ENCODE measurements at places on chromosomes 3 and 15.

DNA sequence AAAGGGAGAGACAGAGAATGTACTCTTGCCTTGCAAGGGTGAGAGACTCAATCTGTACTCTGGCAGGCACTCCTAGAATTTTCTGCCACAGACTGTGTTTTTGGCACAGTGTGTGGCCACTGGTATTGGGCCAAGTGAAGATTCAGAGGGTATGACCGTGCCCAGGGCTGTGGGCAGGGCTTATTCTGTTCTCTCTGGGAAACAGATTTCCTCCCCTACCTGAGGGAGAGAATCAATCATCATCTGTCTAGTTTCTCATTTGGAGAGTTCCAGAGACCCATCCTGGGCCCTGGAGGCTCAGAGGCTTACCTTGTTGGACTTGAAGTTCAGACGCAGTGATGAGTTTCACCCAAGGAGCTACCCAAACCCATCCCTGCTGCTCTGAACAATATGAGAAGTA lies 28.2 kb downstream of the CSTA start:
- no peak for DNase-seq

DNA sequence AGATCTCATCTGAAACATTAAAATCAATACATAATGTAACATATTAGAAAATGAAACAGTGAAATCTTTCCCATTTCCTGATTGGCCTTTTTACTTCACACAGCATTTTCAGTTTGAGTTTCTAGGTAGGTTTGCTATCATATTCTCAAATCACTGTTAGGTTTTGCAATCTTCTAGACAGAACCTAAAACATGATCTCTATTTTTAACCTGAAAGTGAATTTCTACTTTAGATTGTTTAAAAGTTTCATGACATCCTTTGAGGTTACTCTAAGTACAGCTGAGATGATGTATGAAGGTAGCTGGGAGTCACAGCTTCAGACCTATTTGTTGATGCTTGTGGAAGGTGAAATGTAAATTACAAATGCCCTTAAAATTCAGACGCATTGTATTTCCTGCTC lies 118.4 kb upstream of the GPR149 start:
- peak; percentile 13 for DNase-seq

DNA sequence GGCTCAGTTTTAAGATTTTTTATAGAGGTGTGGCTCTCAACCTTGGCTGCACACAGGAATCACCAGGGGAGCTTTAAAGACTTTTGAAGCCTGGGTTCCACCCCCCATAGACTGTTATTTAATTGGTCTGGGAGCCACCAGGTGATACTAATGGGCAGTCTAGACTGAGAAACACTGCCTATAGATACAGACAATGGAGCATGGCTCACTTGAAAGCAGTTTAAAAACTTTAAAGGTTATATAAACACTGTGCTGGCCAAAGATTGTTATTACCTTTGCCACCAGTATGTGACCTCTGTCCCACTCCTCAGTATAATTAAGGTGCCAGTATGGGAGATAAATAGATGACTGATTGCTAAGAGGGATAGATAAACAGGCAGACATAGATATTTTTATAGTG lies 3.8 kb downstream of the GOLIM4 start:
- DNase-seq = no peak

DNA sequence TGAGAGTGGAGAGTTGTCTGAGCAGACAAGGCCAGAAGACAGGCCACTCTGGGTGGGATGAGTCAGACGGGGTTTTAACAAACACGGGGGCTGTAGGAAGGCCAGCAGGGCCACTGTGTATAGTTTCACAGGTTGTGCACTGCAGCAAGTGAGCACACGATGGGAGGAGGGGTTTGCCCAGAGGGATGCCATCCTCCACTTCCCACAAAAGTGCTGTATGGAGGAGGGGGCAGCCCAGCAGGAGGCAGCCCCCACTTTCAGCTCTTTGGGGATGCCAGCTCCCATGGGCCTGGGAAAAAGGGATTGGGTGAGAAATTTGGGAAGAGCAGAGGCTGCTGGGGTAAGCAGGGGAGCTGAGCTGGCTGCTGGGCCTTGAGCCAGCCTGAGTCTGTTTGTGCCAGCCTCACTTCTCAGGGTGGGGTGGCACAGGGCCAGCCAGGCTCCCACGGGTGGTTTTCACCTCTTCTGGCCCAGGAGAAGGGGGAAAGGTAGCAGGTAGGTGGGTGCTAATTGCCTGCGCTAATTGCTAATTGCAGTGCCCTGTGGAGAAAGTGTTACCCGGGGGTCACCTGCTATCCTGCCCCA lies 6.7 kb downstream of the ZBTB47 start:
- DNase-seq = no peak

GRCh38 chr3:128256131-128256530 lies 102.8 kb downstream of the EEFSEC start:
- no peak for DNase-seq

DNA sequence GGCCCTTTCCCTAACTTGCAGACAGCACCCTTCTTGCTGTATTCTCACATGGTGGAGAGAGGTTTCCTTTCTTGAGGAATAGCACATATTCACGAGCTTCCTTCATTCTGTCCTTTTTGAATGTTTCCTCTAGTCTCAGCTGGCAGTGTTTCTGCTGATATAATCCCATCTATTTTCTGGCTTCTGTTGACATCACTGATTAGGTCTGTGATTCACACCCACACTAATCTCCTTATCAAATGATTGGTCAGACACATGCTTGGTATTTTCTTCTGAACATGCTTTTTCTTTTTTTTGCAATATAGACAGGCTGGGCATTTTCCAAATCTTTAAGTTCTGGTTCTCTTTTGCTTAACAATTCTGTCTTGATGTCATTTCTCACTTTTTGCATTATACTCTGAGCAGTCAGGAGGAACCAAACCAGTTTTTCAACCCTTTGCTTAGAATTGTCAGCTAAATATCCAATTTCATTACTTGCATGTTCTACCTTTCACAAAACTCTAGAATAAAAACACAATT lies 65.4 kb downstream of the OXSM start:
- DNase-seq = no peak

DNA sequence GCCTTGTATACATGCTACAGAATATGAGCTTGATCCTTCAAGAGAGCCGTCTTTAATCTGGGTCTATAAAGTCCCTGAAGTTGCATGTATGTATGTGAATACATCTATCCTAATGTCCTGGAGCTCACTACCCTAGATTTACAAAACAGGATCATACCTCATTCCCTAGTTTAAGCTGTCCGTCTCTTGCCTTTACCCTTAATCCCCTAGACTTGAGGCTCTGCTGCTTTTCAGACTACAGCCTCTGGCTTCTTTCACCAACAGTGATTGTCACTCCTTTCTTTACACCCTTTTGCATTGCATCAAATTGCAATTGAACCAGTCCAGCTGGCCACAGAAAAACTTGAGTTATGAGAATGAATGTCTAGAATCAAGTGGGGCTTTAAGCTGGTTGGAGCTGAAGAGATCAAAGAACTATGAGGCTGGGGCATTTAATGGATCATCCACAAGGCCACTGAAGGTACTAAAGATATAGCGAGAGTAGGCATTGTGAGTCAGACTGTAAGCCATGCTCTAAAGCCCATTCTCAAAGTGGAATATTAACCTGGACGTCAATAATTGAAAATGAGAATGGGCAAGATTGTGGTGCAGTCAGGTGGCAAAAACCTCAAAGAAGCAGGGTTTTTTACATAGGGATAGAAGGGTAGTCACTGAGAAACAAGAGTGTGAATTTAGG lies 12.3 kb upstream of the PLD1 start:
- no peak for DNase-seq

DNA sequence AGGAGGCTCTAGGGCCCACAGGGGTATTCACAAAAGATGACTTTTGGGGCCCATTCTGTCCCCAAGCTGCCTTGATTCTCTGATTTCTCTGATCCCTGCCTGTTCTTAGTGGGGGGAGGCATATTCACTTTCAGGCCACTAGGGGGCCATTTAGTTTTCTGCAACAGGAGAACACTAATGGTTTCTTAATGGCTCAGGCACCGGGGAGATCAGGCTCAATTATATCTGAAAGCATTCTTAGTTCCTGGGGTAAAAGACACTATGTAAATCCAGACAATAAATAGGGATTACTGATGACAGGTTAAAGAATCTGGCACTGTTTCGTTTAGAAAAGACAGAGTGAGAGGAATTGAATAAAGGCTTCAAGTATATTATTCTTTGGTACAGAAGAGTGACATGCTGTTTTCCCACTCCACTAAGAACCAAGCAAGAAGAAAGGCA lies 2.5 kb upstream of the INAFM2 start:
- peak; percentile 46 for DNase-seq

DNA sequence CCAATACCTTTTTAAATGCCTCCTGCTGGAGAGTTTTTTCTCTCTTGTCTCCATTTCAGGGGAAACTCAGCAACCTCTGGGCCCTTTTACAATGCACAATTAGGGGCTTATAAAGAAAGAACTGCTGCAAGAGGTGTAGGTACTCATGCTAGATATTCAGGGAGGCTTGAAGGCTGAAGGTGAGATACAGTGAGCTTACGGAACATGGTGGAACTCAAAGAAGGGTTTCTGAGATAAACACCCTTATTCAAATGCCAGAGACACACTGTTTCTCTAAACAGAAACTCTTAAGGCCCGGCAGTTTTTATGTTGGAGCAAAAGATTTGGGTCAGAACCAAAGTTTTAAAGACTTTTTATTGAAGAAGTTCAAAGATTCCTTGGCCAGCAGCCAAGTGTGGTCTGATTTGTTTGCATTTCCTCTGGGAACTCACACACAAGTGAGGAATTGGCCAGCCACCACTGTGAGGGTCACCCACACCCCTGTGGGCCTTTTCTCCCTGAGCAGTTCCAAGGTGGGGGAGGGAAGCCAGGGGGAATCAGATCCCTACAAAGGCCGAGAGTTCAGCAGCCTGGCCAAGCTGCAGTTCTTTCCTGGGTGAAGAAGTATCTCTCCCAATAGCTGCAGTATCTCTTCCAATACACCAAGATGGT lies 47.8 kb downstream of the TNFAIP8L3 start:
- DNase-seq = no peak

DNA sequence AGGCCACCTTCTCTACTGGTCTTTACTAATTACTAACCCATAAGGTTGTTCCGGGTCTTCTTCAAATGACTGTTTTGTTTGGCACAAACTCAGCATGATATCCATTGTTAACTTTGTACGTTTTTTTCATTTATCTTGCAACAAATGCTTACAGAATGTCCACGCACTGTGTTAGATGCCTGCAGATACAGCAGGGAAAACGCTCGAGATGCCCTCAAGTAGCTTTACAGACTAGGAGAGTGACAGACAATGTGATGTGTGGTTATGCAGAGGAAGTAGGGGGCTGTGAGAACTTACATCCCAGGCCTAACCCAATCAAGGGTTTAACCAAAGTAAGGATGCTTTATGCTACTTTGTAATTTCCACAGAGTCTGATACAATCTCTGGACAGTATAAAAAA lies 949 bp upstream of the RFC4 start:
- DNase-seq = no peak

GRCh38 chr3:126356373-126357264 lies 589 bp downstream of the KLF15 start:
- peak; percentile 59 for DNase-seq

DNA sequence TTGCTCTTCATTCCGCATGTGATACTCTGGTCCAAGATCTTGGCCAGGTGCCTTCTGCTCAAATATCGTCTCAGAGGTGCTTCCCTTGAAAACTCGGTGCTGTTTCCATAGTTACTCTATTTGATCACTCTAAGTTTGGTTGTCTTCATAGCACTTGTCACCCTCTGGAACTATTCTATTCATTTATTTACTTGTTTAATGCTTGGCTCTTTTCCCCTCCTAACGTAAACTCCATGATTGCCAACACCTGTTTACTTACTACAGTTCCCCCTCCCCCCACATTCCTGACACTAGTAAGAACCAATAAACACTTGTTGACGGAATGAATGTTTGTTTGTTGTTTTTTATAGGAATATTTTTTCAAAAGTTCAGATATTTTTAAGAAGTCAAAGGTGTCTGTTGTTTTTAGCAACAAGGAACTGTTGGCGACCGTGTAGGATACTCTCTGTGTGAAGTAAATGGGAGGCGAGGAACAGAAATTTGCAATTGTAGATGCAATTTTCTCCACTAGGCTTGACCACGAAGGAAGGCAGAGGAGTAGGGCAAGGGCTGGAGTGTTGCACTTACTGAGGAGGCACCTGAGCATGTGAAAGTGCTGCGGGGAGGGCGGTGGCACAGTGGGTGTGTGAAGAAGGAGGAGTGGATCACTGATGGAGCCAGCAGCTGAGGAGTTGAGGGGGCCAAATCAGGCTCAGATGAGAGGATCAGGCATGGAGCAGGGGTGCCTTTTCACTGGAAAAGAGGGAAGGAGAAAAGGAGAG lies 48.4 kb downstream of the MOBP start:
- DNase-seq = no peak

GRCh38 chr3:140822401-140823047 lies 119.1 kb upstream of the SLC25A36 start:
- no peak for DNase-seq

DNA sequence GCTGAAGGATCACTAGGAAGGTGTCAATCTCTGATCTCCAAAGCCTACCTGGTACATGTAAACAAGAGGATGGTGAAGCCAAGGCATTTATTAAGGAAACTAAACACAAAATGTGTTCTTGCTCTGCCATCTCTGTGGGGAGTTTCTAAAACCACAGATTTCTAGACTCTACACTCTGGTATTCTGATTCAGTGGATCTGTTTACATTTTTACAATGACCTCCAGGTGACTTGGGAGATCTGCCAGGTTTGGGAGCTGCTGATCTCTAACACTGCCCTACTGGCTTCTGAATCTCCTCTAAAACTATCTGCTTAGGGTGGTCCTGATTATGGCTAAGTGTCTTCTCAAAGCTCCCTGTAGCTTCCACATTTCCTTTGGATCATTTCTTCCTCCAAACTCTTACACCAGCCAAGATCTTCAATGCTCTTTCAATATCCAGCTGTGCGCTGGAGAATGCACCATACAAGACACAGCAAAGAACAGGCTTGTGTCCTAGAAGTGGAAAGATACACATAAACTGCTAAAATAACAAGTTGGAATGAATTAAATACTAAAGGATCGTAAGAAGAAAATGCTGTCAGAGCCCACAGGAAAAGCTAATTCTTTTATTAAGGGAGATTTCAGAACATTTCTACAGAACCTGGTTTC lies 72.7 kb downstream of the GREM1 start:
- no peak for DNase-seq

GRCh38 chr3:9168241-9168741 lies 81.2 kb downstream of the SRGAP3 start:
- DNase-seq = no peak

GRCh38 chr3:176286476-176287085 lies 910.7 kb downstream of the TBL1XR1 start:
- DNase-seq = no peak

Measured in NCI-H526 (cell line).